ENCODE measurements at places on chromosomes 16 and 17.

DNA sequence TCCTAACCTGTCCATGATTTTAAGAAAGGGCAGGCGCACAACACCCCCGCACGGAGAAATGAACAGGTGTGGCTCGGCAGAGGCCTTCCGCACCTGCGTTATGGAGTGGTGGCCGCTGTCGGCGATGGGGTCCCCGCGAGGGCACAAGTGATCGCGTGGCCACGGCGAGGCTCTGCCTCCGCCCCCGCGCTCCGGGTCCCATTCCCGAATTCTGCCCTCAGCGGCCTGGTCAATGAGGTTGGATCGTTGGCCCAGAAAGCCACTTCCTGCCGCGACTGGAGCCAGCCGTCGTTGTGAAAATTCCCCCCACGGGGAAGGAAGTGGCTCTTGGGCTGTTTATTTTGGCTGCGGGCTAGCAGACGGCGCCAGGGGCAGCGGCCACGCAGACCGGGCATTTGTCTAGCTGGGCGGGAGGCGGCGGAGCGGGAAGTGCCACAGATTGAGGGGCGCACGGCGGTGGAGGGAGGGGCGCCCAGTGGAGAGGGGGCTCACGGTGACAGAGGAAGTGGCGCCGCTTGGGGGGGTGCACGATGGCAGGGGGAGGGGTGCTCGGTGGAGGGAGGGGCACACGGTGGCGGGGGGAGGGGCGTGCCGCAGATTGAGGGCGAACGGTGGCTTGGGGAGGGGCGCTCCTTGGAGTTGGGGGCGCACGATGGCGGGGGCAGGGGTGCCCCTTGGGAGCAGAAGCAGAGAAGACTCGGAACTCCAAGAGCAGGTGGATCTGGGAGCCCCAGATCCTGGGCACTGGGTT is 25.0 kb downstream of the MRC2 start:
- peak; percentile 77 for DNase-seq

DNA sequence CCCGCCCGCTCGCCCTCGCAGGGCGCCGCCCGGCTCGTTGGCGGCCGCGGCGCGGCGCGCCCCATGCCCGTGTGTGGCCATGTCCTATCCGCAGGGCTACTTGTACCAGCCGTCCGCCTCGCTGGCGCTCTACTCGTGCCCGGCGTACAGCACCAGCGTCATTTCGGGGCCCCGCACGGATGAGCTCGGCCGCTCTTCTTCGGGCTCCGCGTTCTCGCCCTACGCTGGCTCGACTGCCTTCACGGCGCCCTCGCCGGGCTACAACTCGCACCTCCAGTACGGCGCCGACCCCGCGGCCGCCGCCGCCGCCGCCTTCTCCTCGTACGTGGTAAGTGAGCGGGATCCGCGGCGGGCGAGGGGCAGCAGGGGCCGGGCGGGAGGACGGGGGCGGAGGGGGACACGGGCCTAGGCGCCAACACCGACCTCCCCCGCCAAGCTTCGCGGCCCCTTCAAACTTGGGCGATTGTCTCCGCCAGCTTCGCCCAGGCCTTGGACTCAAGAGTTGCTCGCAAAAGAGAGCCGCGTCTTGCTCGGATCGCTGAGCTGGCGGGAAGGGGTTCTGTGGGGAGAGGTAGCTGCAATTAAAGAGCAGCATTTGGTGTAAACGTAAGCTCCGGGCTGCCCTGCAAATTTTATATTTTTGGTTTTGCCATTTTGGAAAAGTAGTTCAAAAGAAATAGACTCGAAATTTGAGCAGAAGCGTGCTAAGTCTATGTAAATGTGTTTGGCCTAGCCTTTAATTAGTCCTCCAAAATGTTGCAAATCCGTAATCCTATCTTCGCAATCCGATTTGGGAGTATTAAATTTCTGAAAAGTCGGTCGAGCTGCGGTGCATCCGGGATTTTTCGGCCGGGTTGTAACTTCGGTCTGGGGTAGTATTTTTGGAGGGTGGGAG is 702 bp downstream of the IRX5 start:
- DNase-seq = peak; percentile 39

DNA sequence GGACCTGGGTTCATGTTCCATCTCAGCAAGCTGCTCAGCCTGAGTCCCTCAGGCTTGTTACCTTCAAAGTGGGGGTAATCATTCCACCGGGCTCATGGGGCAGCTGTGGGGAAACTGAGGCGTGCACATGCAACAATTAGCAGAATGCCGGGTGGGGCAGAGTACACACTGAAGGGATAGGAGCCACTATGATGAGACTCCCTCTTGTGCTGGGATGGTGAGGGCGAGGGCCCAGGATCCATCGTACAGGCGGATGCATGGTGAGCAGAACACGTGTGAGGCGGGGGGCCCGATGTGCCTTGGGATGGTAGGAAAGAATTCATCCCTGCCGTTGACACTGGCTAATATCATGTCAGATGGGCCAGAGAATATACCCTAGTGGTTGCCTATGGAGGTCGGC is 25.5 kb upstream of the MAP3K14 start:
- DNase-seq = no peak

DNA sequence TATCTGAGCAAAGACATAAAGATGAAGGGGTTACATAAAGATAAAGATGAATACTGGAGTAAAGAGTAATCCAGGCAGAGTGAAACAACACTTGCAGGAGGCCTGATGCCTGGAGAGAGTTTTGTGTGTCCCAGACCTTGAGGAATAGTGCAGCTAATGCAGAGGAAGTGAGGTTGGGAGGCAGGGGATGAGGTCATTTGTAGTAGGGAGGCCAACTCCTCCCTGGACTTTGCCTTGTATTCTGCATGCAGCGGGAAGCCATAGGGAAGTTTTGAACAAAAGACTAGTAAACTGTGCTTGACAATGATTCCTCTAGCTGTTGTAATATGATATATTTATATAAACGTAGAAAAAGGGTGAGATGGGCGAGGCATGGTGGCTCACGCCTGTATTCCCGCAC is 356.6 kb downstream of the KCNJ2 start:
- no peak for DNase-seq

DNA sequence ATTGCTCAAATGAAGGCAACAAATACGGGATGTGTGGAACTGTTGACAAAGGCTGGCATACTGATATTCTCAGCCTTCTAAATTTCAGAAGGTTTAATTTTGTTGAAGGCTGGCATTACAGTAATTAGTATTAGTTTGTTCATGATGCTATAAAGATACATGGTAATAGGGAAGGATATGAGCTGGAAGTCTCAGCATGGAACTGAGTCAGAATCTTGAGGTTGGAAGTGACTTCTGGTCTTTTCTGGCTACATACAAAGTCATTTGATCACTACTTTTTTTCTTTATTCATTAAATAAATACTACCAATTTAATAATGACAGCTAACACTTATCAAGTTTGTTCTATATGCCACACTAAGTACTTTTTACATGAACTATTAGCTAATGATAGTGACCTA is 22.6 kb downstream of the RABEP1 start:
- DNase-seq = no peak

DNA sequence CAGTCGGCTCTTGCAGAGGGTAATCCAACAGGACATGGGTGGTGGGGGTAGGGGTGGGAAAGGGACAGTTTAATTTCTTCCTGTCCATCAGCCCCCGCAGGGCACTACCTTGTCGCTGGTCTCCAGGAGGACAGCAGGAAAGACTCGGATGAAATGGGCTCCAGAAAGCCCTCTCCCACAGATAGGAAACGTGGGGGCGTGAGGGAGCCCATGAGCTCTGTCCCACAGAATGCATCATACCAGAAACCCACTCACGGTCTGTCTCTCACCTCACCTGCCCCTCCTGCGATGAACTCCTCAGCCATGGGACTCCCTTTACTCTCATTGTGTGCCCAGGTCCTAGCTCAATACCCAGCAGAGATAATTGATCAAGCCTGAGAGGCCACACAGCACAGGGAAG is 240.1 kb downstream of the GSG1L start:
- DNase-seq = no peak

DNA sequence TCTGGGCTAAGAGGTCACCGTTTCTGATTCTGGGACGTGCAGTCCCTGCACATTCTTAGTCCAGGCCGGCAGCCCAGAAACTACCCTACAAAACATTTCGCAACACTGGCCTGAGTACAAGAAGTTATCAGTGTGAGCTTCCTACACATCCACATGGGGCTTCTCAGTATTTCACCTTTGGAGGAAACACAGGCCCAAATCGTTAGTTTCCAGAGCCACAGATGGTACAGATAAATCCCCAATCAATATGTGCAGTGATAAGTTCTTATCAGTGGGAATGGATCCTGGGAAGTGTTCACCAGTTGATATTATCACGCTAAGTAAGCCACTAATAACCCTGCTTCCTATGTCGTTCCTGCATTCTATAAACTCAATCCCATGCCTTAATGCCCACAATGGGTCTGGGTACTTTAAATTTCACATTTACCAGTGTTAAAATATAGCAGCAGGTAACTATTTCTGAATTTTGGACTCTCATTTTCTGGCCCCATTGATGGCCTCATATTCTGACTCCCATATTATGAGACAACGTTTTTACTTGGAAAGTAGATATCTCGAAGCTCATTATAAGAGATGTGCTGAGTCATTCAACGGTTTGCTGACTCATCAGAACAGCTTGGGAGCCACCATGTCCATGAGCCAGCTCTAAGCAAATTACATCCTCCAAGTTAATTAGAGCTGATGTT is 370.2 kb upstream of the MAF start:
- no peak for DNase-seq

GRCh38 chr16:54932021-54932660 is 1.5 kb downstream of the IRX5 start:
- no peak for DNase-seq

DNA sequence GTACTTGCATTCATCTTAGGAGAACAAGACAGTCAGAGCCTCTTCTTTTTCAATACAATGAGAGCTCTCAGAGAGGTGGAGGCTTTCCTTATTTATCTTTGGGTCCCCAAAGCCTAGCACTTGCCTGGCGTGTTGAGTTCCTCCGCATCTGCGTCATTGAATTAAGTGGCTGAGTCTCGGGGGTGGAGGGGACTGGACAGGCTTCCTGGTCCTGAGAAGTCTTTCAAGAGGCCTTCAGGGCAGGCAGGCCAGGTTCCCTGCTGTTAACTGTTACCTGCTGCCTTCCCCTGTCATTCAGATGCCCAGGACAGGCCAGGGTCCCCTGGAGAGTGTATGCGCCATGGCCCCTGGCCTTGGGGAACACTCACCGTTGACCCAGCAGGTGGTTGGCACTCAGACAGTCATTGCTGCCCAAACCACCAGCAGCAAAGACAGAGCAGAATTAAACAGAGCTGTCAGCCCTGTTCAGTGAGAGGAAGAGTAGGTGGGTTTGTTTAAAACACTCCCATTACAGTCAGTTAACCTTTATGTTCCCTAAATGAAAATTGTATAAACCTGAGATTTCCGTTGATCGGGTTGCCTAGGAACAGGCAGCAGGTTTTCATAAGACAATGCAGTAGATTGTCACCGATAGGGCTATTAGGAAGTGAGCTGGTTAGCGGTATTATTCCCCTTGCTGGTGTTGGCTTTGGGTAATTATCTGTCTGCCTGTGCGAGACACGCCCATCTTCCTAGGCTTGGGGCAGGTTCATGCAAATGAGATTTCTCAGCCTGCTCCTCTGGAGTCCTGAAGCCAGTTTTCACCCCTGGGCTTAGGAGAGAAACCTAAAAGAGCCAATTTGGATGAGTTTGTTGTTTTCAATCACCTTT is 132.7 kb downstream of the CCDC182 start:
- peak; percentile 93 for DNase-seq

GRCh38 chr16:82936941-82937551 is 310.3 kb downstream of the CDH13 start:
- DNase-seq = no peak

GRCh38 chr17:82402865-82403264 is 15.3 kb upstream of the HEXD start:
- no peak for DNase-seq

DNA sequence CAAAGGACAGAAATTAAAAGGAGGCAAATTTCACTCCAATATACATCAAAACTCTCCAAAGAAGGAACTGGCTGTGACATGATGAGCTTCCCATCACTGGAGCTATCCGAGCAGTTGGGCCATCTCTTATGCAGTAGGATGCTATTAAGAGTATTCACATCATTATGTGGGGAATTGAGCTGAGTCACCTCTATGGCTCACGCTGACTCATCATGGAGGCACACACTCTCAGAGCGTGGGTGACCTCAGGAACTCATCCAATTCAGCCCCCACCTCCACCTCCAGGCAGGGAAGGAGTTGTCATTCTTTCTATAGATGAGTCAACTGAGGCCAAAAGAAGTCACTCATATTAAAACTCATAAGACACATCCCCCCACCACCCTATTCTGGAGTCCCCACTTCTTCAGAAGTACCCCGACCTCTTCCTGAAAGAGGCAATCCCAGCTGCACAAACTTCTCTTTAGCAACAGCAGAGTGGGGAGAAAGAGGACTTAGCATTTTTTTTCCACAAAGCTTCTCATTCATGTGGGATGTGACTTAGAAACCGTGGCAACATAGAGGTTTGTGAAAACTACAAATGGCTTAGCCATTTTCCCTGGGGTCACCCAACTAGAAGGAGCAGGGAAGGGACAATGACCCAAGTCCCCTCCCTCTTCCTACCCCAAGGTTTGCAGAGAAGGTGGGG is 32.5 kb downstream of the ABCC12 start:
- DNase-seq = no peak

- no peak for DNase-seq
Observed at GRCh38 chr16:18832006-18832405, 30.7 kb upstream of the ARL6IP1 start.

DNA sequence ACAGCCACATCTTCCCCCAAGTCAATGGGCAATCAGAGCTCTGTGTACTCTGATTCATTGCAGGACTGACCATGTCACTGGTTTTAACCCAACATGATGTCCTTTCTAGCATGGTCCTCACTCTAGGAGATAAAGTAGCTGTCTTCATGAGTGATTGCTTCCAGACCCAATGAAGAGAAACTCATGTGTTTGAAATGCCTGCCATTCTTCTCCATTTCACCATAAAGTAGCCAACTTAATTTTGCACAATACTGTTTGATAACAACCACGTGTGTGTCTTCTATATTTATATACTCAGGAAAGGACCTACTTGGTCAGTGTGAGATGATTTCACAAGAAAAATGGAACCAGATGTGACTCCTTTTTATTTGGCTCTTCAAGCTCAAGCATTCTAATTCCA is 172.5 kb downstream of the AXIN2 start:
- no peak for DNase-seq

GRCh38 chr17:14452856-14453255 is 152.0 kb downstream of the HS3ST3B1 start:
- DNase-seq = no peak

GRCh38 chr16:4747906-4748681 is 13.8 kb downstream of the DNAAF8 start:
- no peak for DNase-seq

GRCh38 chr16:68244903-68245853 is at the start of gene PLA2G15:
TSS of gene PLA2G15 (plus strand) at chr16:68245373. CDS start at chr16:68245427, 54 bp downstream.
- DNase-seq = peak; percentile 91

DNA sequence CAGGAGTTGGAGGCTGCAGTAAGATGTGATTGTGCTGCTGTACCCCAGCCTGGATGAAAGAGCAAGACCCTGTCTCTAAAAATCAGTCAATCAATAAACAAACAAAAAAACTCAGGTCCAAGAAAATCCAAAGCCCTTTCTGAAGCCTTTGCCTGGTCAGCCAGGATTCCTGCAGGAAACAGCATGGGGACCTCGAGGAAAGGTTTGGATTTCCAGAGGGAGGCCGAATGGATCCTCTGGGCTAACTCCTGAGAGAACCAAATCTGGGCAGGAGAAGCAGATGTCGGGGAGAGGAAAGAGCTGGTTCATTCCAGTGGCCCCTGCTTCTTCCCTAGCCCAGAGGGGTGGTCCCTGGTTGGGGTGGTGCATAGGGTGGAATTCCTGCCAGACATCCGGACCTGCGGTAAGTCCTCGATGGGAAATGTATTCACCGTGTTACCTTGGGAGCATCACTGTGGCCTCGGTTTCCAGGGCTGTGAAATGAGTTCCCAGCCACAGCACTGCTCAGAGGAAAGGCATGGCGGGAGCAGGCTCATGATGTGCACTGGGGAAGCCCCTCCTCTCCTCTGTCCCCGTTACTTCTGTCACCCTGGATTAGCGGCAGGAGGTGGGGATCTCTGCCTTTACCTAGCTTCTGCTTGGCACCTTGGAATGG is 75.1 kb downstream of the CYLD start:
- no peak for DNase-seq

Measured in COR-L47 (cell line).